ENCODE measurements at places on chromosomes 7 and 10.

DNA sequence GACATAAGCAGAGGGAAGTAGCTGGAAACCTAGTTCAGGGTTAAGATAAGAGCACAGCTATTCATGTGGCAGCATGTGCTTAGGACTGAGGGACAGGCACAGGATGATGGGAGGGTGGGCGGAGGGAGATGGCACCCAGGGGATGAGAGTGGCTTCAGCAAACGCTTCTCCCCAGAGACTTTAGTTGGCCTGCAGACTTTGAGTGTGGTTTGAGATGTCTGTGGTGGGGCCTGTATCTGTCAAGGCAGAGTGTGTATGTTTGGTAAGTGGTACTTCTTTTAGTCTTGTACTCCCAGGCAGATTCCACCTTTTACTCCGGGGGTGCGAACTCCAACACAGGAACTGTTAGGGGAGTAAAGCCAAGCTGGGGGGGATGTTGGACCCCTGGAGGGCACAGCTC lies 88.9 kb downstream of the WDFY4 start:
- no peak for DNase-seq

- no peak for DNase-seq
Observed at GRCh38 chr7:133851411-133851810, 275.7 kb upstream of the LRGUK start.

DNA sequence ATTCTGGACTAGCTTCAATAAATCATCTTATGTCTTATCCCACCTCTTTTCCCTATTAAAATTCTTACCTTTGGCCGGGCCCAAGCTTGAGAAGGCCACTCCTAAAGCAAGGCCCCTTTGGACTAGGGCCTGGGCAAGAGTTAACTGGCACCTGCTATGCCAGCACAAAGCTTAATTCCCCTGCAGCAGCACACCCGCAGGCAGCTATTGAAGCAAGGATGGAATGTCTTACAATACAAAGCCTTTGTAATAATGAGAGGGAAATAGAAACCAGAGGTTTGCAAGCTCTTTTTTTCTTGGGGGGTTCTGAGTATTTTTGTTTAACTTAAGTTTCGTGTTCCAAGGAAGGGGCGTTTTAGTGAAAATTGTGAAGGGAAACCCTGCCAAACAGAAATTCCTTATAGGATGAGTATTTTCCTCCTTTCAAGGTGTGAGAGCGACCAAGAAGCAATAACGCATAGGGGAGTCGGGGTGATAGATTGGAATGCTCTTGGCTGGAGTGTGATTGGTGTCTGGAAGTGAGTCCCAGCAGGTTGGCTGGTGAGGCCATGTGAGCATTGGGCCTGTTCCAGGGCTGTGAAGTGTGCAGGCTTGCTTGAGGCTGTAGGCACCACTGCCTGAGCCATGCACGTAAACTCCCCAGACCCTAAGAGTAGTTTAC lies 148.5 kb downstream of the KIAA1217 start:
- DNase-seq = no peak

DNA sequence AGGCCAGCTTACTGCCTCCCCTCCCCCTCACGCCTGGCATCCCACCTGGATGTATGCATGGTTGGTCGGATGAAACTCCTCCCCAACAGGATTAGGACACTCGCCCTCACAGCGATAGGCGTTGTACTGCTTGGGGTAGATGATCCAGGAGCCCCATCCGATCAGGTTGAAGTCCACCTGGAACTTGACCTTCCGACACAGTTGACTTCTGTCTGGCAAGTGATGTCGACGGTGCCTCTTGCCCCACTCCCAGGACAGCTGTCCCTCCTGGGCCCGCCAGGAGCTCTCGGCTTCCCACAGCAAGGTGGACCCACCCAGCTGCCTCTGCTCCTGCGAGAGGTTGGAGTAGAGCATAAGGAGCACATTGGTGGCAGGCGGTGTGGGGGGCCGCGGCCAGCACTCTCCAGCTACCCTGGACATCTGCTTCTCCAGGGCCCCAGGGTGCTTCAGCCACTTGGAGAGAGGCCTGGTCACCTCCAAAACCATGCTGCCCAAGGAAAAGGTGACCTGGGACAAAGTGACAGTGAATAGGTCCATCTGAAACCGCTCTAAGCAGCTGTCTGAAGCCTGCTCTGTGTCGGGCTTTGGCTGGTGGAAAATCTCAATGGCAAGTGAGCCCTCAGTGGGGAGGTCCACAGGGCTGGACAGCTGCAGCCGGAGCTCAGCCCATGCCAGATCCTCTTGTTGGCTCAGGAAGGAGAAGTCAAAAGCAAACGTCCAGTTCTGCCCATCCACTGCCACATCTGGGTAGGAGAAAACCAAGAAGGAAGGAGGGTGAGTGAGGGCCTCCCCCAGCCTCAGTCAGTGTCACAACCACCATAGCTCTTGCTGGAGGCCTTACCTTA lies 6.0 kb downstream of the NODAL start:
- no peak for DNase-seq

DNA sequence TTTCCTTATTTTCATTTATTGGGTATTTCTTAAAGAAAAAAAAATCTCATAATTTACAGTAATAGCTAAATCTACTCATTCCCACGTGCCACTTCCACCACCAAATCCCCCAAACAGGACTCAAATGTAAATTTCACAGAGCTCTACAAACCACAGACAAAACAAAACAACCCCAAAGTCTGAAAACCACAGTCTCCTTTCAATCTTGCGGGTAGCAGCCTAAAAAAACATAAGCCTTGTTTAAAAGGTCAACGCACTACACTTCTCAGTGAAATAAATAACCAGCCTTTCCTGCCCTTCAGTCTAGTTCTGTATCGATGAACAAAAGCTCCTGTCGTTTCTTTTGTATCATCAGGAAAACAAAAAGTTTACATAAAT lies 121.8 kb upstream of the AFAP1L2 start:
- DNase-seq = peak; percentile 42

DNA sequence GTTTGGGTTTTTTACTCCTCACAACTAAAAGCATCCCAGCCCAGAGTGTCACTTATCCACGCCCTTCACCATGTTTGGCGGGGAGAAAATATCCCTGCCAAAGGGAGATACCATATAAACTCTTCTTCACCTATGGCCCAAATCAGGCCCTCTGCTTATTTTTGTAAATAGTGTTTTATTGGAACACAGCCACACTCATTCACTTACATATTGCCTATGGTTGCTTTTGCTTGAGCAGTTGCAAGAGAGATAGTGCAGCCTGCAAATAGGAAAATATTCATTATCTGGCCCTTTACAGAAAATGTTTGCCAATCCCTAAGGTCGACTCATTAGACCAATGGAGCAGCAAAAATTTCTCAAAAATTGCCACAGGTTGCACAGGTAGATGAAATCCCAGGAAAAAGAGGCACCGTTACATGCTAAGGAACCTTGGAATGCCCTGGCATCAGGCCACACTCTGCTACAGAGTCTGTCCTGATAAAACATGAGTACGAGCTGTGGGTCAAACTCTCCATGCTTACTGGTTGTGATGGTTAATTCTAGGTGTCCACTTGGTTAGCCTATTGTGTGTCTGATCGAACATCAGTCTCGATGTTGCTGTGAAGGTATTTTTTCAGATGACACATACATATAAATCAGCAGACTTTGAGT lies 7.9 kb upstream of the RASSF4 start:
- DNase-seq = no peak

DNA sequence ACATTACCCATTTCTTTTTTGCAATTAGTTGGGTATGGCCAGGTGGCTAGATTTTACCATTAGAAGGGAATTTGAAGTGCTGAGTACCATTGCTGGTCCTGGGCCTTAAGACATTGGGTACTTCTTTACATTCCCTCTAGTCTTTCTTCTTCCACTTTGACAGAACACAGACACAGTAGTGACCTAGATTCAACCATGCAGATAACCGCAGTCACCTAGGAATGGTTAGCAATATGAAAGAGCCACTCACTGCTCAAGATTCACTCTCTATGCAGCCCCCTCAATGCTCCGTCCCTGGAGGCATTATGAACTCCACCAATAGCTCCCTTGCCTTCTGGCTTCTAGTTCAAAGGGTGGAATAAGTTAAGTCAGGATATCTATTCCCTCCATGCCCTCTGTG lies 16.2 kb upstream of the PON1 start:
- DNase-seq = no peak

GRCh38 chr7:22390516-22390915 lies 33.6 kb upstream of the RAPGEF5 start:
- no peak for DNase-seq

GRCh38 chr10:22369434-22370072 lies 24.3 kb downstream of the SPAG6 start:
- DNase-seq = no peak

- DNase-seq = no peak
Observed at GRCh38 chr10:122499491-122499941, 38.2 kb downstream of the HTRA1 start.

DNA sequence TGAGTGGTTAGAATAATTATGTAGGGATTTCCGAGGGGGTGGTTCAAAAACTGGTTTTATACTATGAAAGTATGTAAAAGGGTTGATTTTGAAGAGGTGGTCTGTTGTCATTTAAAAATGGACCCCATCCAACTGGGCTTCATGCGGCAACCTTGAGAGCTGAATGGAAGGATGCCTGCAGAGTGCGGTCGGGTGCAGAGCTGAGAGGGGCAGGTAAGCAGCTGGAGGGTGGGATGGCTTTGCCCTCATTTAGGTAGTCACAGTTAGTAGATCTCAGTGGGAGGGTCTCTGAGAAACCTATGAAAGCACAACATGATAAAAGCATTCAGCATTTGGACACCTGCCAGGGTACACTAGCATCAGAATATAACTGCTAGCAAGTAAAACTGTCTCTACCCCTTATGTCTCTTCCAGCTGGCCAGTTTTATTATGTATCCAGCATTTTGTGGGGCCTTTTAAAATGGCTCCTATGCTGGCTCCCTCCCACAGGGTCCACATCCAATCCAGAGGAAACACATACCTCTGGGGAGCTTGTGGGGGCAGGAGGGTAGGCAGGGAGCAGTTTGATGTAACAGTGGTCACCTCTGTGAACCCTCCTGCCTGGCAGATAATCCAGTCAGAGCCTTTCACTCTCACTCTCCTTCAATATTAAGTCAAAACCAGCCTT lies 75.9 kb upstream of the MAGI2 start:
- DNase-seq = no peak

- no peak for DNase-seq
Observed at GRCh38 chr7:88401009-88401623, 94.4 kb upstream of the STEAP4 start.

- no peak for DNase-seq
Observed at GRCh38 chr10:397321-398068, 262.2 kb downstream of the ZMYND11 start.

GRCh38 chr10:21166557-21167287 lies 269.6 kb upstream of the NEBL start:
- DNase-seq = no peak

Data from activated T-helper 1 cell treated with anti-CD3 and anti-CD28 coated beads, Interleukin-12 subunit alpha, Interleukin-12 subunit beta, Interleukin-2, Interleukin-4 antibody, amounts not matched to agents 30 ng/mL and 10 ng/mL and 1 ng/mL, durations not matched to agents 14 hours and 24 hours and 36 hours (primary cell).